Activated CD4-positive, alpha-beta T cell treated with anti-CD3 and anti-CD28 coated beads, Interleukin-2, amount 50 U/mL, for 4 hours (primary cell): ENCODE measurements at places on chromosomes 3 and 15.

DNA sequence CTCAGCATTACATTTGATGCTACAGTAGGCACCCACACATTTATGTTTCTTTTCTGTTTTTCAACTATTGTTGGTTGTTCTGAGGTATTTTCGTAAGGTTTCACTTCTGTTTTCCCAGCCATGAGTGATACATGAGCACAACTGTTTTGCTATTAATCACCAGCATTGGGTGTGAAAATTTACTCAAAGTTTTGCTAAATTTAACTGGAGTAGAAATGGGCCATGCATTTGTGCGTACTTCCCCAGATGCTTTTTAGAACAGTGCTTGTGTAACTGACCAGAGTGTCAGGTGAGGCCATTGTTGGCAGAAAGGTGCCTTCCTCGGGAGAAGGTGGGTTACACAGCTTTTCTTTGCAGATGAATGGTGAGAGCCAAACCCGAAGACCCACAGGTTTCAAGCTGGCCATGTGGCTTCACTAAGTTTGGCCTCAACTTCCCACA lies 70.4 kb downstream of the ST6GAL1 start:
- no peak for DNase-seq

GRCh38 chr3:40505599-40506462 lies at the start of gene ZNF620:
Gene ZNF620 (plus strand): TSS chr3:40506039. CDS start chr3:40506353, 314 bp downstream.
- peak; percentile 37 for DNase-seq

- no peak for DNase-seq
Observed at GRCh38 chr15:36877796-36878683, 222.3 kb downstream of the MEIS2 start.

- DNase-seq: no peak
Observed at GRCh38 chr3:111681661-111682426, 86.7 kb upstream of the ZBED2 start.

GRCh38 chr3:184652465-184652864 lies 59.4 kb downstream of the MAGEF1 start:
- no peak for DNase-seq

DNA sequence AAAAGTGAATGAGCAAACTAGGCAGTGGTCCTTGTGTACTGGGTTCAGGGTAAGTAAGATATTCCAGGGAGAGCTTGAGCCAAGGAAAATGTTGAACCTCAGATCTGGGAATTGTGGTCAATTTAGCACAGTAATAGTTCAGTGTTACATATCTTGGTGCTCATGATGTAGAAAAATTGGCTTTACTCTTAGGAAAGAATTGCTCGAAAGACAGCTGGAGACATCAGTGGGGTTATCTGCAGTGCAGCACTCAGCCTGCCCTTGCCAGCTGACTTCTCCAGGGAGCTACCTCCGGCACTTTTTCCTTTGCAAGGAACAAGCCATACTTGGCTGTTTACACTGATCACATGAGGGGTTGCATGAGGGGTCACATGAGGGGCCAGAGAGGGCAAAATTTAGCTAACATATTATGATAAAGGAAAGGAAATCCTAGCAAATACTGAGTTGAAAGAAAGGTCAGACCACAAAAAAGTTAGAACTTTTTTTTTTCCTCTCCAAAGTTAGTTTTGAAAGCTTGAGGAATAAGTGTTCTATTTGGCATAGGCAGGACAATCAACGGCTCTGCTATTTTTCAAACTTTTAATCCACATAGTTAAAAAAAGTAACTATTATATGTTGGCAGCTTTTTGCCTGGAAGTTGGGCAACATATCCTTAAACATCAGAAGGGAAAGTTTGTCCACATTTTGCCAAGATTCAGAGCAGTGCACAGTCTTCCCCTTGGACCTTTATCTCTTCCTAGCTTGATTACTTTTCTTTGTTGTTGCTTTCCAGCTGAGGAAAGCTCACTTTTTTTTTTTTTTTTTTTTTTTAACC lies 92.4 kb downstream of the COL6A6 start:
- no peak for DNase-seq

- DNase-seq: no peak
Observed at GRCh38 chr3:41318520-41318919, 119.2 kb downstream of the CTNNB1 start.

- DNase-seq: no peak
Observed at GRCh38 chr3:56209982-56210751, 258.1 kb downstream of the ERC2 start.

DNA sequence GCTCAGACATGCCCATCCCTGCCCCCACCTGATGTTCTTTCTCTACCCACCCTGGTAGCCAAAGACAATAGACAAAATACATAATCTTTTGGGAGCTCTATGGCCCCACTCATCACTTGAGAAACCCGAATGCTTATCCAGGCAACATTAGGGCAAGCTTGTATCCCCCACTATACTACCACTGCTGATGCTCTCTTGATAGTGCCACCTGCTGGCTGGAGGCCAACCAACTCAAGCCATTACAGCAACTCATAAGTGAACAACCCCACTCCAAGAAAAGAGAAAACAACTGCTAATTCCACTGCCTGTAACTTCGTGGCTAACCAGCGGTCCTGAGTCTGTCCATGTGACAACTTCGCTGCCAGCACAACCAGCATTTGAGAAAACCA lies 342.5 kb upstream of the TGFBR2 start:
- DNase-seq: no peak

DNA sequence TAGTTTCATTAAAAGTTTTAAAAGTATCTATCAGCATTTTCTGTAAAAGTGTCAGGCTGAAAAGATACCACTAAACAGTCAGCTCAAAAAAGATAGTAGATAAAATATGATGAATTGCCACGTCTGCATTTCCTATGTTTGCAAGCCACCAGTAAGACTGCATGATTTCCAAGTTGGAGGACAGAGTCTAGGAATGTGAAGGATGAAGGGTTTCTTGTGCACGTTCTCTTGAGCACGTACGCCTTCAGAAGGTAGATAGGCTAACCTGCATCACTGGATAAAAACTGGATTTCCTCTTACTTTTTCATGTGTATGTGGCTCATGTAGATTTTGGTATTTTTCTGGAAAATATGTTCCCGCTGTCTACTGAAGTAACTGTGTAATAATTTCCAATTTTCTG lies 9.9 kb upstream of the SEMA6D start:
- DNase-seq: no peak

GRCh38 chr3:175511219-175511785 lies 652.2 kb downstream of the NAALADL2 start:
- no peak for DNase-seq

GRCh38 chr15:58046467-58046866 lies 19.0 kb downstream of the ALDH1A2 start:
- no peak for DNase-seq

GRCh38 chr15:80180468-80180867 lies 27.7 kb downstream of the FAH start:
- DNase-seq: no peak

DNA sequence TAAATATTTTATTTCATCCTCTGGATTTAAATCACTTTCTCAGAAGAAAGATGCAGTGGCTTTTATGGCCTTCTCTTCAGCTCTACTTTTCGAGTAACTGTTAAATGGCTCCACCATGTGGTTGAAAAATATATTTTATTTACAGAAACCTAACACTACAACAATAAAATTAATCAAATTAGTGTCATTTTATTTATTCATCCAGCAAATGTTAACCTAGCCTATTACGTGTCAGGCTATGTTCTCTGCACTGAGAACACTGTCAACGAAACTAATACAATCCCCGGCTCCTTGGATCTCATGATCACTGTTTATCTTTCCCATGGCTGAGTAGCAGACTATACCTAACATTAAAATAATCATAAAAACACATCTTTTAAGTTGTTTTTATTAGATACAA lies 148.0 kb upstream of the OSTN start:
- DNase-seq: no peak

- no peak for DNase-seq
Observed at GRCh38 chr15:38455092-38455491, 1.2 kb downstream of the FAM98B start.

DNA sequence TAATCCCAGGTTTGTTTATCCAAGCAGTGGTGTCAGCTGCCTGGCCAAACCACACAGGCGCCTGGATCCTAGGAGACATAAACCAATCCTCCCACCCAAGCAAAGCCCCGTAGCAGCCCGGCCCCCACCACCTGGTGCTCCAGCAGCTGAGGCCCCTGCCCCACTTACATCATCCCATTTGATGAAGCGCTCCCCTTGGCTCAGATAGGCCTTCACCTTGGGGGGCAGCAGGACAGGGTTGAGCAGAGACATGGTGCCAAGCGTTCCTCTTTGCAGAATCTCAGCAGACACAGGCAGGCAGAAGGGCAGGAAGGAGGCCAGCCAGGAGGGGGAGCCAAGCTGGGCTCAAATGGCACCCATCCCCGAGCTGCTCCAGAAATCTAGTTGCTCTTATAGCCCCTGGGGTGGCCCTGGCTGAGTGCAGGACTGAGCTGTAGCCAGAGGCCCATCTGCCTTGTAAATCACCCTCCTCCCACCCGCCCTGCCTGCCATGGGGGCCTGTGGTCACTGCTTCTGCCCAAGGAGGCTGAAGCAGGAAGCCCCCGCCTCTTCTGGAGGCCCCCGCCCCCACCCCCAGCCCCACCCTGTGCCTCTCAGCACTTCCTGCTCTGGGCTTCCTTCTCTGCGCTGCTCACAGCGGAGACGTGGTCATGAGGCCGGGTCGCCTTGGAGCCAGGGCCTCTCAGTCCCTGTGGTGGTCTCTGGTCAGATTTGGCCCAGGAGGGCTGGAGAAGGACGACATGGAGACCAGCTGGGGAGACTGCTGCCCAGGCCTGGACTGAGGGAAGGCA lies at the start of gene PLCB2:
Gene PLCB2, minus strand, starts transcription at position 515 of the 791 bp plus-strand sequence. Its CDS starts 263 bp downstream, at position 252.
- peak; percentile 59 for DNase-seq

DNA sequence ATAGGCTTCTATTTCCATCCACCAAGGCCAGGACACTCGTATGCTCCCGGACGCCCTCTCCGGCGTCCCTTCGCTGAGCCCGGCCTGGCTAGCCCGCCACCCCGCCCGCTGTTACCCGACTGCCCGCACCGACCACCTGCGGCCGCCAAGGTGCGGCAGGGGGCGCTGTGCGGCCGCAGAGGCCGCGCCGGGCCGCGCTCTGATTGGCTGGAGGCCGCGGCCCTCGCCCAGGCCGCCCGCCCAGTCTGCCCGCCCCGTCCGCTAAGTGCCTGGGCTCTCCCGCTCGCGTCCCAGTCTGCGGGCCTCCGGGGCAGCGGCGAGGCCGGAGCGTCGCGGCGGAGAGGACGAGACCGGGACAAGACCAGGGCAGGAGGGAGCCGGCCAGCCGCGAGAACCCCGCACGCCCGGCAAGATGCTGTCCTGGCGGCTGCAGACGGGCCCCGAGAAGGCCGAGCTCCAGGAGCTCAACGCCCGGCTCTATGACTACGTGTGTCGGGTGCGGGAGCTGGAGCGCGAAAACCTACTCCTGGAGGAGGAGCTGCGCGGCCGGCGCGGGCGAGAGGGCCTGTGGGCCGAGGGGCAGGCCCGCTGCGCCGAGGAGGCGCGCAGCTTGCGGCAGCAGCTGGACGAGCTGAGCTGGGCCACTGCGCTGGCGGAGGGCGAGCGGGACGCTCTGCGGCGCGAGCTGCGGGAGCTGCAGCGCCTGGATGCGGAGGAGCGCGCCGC lies at the start of gene SYNM:
Gene SYNM, plus strand, starts transcription at position 293 of the 726 bp plus-strand sequence. Its CDS starts 120 bp downstream, at position 413.
- no peak for DNase-seq

GRCh38 chr15:72609862-72610261 lies 44.6 kb upstream of the GOLGA6B start:
- DNase-seq: no peak

GRCh38 chr15:41935566-41936020 lies 36.8 kb downstream of the EHD4 start:
- DNase-seq: no peak

GRCh38 chr15:25790000-25790660 lies 73.0 kb downstream of the ATP10A start:
- DNase-seq: peak; percentile 23

DNA sequence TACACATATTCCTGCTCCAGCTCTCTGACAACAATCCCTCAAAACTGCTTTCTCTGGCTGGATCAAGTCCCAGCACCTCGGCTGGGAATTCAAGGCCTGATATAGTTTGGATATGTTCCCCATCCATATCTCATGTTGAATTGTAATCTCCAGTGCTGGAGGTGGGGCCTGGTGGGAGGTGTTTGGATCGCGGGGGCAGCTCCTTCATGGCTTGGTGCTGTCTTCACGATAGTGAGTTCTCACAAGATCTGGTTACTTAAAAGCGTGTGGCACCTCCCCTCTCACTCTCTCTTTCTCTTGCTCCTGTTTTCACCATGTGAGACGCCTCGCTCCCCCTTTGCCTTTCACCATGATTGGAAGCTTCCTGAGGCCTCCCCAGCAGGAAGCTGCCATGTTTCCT lies 47.4 kb upstream of the SYN2 start:
- no peak for DNase-seq

GRCh38 chr15:60913900-60914299 lies 315.2 kb downstream of the RORA start:
- no peak for DNase-seq

- DNase-seq: no peak
Observed at GRCh38 chr3:157300094-157300493, 136.6 kb upstream of the PTX3 start.

DNA sequence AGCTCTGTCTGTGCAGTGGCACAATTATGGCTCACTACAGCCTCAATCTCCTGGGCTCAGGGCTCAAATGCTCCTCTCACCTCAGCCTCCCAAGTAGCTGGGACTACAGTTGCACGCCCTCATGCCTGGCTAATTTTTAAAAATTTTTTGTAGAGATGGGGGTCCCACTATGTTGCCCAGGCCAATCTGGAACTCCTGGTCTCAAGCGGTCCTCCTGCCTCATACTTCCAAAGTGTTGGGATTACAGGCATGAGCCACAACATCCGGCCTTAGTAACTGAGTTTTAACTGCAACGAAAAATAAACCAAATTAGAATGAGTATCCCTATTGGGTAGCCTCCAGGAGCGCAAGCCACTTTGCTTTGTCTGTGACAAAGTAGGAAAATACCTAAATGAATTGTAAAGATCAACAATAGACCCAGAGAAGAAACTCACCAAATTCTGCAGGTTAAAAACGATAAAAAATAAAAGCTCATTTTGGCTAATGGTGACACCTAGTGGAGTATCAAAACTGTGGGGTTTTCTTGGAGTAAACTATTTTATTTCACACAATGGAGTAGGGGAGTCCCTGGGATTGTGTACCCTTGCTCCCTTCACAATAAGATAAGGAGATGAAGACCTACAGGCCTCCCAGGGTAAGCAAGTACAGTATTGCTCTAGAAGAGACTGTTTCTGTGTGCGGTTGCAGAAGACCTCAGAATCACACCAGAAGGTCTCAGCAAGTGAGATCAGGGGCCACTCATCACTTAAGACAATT lies 21.0 kb upstream of the CA12 start:
- DNase-seq: no peak

DNA sequence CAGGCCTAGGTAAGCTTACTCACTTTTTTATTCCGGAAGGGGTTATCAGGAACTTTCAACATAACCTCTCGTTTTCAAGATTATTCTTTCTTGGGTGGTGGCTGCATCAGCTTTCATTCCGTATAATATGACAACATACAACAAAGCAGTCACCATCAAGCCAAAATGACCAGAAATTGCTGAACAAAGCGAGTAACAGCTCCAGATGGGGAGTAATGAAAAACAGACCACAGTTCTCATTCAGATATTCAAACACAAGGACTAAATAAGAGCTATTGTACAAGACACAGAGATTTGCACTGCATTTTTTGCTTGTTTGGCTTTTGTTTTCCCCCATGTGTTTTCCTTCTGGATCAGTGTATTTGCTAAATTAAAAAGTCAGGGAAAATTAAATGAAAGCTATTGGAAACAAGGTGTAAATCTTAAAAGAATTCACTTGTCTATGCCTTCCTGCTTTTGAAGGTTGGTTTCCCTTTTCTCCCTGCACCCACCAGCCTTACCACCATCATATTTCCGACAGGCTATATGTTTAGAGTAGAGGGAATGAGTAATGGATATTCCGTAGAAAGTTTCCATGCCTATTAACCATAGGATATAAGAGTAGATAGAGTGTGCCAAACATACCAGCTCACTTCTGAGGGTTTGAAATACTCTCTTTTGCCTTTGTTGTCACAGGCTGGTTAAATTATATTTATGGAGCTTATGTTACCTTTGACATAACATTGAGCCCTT lies 213.6 kb downstream of the RBMS3 start:
- no peak for DNase-seq
